ENCODE measurements at places on chromosomes 11 and 22. TPM values are rescaled to one million over a fixed set of nuclear protein-coding genes. Genes with fewer than 3 reads are reported as not detected.
A peak's percentile ranks its signal among the peaks of the same experiment; 100 is the strongest.

GRCh38 chr11:62726156-62726914, 922 bp downstream of the HNRNPUL2 start:
- DNase-seq = peak; percentile 50

The SHANK2 gene
- total RNA-seq = 29.4 TPM

The GRM5 gene
- not detected for total RNA-seq

DNA sequence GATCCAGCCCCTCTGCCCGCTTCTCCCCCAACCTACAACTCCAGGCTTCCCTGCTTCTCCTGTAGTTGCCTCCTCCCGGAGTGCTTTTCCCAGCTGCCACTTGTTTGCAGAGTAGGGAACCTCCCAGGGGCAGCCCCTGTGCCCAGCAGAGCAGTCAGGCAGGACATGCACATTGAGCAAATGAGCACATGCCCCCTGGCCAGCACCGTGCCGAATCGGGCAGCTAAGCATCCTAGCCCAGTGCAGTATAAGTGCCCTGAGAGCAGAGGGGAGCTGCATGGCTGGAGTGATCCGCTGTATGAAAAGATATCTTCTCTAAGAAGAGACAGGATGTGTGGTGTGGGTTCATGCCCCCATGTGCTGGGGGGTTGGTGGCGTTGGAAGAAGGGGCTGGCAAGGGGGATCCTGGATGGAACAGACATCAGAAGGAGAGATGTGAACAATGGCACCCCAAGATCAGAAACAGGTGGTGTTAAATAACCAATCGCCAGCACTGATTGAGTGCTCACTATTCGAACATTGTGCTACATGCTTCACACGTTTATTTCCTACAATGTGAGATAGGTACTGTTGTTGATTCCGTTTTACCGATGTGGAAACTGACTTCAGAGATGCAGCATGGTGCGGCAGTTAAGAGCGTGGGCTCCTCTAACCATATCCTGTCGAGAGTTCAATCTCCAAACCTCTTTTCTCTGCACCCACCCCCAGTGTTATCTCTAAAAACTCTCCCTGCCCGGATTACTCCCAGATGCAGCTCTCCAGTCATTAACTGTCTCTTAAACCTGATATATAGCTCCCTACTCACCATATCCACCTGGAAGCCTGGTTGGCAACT, 1.2 kb downstream of the AIP start:
- DNase-seq = no peak

DNA sequence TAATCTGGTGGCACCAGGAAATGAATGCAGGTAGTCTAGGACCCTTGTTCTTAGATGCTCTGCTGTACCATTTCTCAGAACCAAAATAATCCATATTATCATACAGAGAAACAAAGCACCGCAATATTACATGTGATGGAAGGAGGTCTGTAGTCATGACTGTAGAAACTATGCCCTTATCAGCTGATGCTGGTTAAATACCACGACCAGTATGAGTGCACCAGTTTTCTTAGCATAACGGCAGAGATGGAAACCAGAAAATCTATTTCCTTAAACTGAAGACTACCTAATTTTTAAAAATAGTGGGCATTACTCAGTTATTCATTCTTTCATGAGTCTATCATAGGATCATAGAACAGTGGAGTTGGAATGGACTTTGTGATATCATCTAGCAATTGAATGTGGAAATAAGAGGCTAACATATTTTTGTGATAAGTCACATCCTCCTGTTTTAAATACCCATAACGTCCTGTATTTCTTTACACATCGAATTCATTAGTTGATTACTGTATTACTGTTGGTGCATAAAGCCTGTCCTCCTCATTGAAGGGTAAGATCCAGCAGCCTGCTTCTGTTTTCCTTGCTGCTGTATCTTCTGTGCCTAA, 15.1 kb downstream of the JHY start:
- DNase-seq = no peak

The SCGB2A2 gene
- not detected for total RNA-seq

DNA sequence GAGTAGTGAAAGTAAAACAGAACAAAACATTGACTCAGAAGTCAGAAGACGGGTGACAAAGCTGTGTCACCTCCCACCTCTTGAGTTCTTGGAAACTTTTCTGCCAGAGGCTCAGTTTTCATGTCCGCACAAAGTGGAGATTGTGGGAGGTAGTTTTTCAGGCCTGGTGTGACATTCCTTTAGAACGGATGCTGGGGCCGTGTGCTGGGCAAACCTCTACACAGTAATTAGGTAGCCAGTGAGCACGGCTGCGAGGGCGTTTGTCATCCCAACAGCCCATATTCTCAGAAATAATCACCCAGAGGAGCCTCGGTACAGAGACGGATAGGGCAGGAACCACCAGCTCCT, 1054.4 kb downstream of the TBC1D22A start:
- DNase-seq = no peak

- no peak for DNase-seq
These were observed 128.7 kb downstream of the C11orf58 start for GRCh38 chr11:16867097-16867496.

DNA sequence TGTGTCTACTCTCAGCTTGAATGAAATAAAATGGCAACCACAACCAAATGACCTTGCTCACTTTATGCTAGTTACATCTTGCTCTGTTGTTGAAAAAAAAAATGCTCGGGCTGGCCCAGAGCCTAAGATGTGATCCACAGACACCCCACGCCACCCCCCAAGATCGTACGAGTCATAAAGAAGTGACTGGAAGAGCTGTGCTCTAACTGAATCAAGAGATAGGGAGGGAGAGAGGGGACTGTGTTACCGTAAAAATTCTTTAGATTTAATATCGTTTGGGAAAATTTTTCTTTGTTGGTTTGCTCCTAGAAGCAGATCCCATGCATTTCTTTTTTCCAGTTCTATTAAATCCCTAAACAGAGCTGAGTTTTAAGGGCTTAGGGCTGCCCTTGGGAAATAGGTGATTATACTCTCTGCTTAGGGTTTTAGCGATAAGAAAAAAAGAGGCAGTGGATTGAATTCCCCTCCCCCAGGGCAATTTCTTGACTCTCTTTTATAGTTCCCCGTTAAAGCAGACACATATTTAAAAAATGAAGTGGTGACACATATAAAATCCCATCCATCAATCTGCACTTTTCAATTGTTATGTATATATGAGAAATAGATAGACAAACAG, 14.5 kb downstream of the MAML2 start:
- DNase-seq = no peak

DNA sequence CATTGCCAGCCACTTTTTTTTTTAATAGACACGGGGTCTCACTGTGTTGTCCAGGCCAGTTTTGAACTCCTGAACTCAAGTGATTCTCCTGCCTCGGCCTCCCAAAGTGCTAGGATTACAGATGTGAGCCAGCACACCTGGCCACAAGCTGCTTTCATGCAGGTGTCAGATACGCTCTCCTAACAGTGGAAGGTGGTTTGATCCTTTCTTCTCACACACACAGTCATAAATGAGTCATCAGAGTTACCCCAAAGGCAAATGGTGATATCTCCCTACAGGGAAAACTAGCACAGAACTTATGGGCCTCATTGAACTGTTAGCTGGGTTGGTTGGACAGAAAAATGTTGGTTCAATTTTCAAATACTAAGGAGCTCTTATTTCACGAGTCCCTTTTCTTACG, 38.2 kb upstream of the UBASH3B start:
- DNase-seq = no peak

The LRRC74B gene
- not detected for total RNA-seq

The MACROD1 gene
- total RNA-seq = 31.3 TPM

DNA sequence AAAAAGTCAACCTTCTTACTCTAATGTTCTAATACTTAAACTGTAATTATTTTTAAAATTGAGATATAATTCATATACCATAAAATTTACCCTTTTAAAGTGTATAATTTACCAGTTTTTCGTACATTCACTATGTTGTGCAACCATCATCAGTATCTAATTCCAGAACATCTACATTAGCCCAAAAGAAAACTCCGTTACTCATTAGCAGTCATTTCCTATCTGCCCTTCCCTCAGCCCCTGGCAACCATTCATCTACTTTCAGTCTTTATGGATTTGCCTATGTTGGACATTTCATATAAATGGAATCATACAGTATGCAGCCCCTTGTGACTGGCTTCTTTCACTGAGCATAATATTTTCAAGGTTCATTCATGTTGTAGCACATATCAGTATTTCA, 22.2 kb downstream of the SGSM3 start:
- DNase-seq = no peak

- no peak for DNase-seq
These were observed 10.4 kb downstream of the LMNTD2 start for GRCh38 chr11:550021-550745.

The TCF20 gene
- 20.1 TPM for total RNA-seq

DNA sequence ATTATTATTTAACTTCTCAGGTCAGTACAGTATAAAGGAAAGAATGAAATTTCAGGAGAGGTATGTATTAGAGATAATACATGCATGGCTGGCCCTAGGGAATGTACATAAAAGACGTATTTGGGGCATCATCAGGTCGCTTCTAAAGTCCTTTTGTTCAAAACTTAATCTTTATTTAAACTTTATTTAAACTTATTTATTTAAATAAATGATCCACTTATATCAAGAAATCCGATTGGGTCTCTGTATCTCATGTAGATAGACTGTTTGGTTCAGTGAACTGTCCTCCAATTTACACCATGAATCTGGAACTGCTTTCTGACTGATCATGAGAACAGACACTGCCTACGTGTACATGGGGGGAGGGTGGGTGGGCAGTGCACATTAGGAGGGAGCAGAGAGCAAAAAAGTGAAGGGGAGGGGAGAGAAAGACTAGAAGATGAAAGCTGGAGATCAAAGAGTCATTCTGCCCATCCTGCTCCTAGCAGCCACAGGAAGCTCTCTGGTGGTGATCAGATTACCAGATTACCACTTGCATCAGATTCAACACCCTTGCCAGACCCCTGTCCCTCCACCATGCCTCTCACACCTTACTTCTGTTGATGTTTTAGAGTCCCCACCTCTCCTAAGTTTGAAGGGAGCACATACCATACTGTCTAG, 92.1 kb upstream of the MTMR2 start:
- DNase-seq = no peak

DNA sequence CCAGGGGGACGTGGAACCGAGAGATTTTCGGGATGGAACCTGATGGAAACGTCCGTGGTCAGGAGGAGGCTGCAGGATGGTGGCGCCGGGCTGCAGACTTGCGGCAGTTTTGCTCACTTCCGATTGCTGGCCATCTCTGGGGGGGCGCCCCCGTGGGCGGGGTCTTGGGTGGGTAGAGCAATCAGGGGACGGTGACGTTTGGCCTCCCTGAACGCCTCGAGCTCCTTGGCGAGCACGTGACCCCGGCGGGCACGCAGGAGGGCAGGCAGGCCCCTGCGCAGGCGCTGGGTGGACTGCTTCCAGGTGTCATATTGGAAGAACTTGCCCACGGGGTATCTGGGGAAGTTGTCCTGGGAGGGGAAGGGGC, 6.3 kb downstream of the IGF2 start:
- DNase-seq = peak; percentile 50

- DNase-seq = no peak
These were observed 12.1 kb downstream of the YPEL4 start for GRCh38 chr11:57637626-57638004.

DNA sequence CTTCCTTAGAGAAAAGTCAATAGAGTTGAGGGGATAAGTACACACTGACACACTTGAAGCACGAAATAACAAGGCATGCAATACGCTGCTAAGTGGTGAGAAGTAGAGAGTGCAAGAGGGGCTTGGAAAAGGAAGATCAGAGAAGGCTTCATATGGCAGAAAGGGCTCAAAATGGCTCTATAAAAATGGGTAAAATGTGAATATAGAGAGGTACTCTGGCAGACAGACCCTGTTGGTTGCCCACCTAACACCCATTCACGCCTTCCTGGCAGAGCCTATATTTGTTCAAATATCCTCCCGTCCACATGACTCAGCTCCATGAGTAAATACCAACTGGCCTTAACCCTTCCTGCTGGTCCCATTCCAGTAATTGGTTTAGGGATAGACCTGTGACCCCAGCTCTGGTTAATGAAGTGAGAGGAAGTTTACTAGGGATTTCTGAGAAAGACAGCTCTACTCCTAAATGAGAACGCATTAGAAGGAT, 38.9 kb upstream of the CCDC34 start:
- peak; percentile 50 for DNase-seq
